Left forelimb (tissue), 1 donor: ENCODE measurements at places on chromosomes 5 and 9.

DNA sequence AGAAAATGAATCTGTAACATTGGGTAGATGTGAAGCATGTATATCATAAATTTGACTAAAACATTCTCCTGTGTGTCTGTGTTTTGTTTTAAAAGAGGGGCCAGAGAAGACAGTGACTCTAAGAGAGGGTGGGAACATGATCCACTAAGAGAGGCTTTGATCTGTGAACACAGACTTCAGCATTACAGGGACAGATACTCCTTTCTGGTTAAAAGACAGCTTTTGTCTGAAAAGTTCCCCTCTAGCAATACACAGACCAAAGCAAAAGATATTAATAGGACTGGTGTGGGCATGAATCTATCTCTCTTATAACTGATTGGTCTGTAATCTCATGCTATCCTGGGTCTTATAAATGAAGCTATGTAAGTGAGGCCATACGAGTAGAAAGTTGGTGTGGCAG lies 150.9 kb downstream of the NUDT12 start:
- DNase-seq = no peak

- DNase-seq = no peak
Measured at GRCh38 chr5:160511280-160511929, 89.8 kb downstream of the PTTG1 start.

DNA sequence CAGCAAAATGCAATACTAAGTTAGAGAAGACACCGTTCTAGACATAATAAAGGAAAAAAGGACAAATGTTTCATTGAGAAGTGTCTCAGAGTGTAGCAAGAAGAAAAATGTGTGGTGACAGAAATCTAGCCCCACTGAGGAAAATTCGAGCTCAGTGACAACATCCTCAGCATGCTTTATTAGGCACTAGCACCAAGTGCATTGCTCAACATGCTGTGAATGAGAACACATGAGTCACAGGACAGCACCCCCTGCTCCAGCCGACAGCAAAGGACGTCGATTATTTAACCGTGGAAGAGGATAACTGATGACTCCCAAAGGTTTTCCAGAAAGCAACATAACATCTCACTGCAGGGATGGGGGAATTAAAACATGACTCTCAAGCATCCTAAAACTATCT lies 182.7 kb downstream of the GNAQ start:
- no peak for DNase-seq

DNA sequence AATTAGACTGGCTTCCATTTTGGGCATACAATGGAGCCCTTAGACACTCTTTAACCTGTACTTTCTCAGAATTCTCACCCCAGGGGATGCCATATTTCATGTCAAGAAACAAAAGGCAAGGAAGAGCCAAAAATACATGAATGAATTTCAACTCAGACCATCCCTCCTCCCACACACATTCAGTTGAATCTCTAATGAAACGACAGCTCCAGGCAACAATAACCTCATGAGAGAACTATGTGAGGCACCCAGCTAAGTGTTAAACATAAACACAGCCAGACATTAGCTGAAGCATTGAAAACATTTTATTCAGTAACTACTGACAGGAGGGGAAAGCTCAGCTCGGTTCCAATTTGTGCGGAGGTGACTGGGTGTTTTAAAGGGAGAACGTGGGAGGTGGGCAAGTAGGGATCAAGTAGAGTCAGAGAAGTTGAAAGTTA lies 1359.1 kb upstream of the CDH9 start:
- DNase-seq = no peak

- no peak for DNase-seq
Measured at GRCh38 chr5:179788193-179788854, 5.5 kb upstream of the LTC4S start.

DNA sequence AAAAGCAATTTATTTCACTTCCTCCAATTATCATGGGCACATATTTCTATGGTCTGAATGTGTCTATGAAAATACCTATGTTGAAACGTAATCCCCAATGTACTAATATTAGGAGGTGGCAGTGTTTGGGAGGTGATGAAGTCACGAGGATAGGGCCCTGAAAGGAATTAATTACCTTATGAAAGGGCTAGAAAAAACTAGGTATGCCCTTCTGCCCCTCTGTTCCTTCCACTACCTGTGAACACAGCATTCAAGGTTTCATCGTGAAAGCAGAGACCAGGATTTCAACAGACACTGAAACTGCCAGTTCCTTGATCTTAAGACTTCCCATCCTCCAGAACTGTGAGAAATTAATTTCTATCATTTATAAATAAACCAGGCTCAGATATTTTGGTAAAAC lies 1037.1 kb upstream of the C9orf72 start:
- DNase-seq = no peak

GRCh38 chr9:118108971-118109370 lies 404.8 kb downstream of the TLR4 start:
- no peak for DNase-seq

DNA sequence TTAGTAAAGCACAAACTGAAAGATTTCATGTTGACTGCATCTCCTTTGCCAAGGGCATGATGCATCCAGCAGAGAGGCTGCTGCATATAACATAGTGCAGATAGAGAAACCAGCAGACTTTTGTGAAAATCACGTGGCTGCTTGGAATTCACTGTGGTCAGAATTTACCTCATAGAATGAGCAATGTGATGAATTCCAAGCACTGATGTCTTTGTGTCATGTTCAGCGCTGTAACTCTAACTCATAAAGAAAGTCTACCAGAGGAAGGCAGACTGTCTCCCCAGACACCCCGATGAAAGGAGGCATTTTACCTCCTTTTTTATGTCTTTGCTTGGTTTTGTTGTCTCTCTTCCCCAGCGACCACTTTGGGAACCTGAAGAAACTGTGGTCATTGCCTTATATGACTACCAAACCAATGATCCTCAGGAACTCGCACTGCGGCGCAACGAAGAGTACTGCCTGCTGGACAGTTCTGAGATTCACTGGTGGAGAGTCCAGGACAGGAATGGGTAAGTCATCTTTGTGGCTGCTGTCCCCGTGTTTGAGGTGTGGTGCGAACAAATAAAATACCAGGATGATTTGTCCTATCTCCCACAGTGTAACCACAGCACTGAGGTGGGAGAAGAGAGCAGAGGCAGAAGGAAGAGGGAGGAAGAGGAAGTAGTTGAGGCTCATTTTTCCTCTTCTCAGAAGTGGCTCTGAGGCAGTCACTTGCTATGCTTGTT lies 42.0 kb downstream of the ITK start:
- DNase-seq = no peak

GRCh38 chr9:90665072-90665471 lies 22.4 kb upstream of the DIRAS2 start:
- no peak for DNase-seq

GRCh38 chr5:140927228-140927573 lies 1.1 kb downstream of the PCDHAC1 start:
- no peak for DNase-seq

GRCh38 chr5:106020894-106021293 lies 1649.8 kb downstream of the EFNA5 start:
- DNase-seq = no peak

DNA sequence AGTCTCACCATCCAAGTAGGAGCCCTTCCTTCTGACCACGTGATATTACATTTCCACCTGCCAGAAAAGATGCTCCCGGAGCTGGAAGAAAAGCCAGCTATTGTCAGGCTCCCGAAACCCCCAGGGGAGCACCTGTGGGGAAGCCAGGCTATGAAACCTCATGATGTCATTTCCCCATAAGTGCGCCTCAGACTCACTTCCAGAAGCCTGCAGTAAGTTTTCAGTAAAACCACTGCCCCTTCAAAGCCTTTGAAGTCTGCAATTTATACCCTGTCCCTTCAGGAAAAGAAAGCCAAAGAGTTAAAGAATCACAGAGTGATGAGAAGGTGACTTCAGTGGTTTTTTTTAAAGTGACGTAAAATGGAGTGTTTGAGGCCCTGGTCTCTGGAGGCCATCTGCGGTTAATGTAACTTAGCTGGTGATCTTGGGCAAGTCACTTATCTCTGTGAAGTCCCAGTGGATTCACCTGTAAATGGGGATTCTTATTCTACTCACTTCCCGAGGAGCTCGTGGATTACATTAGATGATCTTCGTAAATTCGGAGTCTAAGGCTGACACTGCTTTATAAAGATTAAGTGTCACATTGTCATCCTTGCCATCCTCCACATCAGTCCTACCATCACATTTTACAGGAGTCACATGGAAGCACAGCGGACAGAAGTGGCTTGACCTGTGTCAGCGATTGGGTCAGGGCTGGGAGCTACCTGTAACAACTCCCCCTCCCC lies 2.6 kb upstream of the SEMA6A start:
- no peak for DNase-seq

- DNase-seq = no peak
Measured at GRCh38 chr9:72972636-72973035, 19.8 kb upstream of the ALDH1A1 start.

- DNase-seq = no peak
Measured at GRCh38 chr9:121319383-121319780, 50.7 kb downstream of the STOM start.

DNA sequence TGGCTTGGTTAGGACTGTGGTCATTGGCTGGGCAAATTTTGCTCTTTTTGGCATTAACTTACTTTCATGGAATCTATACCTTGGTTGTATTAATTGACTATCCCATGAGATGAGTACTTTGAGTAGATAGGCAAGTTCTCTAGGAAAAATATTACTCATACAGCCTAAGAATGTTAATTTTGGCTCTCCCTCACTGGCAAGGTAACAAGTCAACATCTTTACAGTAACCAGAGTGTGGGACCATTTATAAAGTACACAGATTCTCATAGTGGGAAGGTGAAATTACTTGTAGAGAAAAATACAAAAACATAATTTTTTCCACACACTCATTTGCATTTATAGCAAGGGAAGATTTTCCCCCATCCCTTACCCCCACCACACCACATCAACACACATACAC lies 154.6 kb upstream of the ZNF608 start:
- no peak for DNase-seq

DNA sequence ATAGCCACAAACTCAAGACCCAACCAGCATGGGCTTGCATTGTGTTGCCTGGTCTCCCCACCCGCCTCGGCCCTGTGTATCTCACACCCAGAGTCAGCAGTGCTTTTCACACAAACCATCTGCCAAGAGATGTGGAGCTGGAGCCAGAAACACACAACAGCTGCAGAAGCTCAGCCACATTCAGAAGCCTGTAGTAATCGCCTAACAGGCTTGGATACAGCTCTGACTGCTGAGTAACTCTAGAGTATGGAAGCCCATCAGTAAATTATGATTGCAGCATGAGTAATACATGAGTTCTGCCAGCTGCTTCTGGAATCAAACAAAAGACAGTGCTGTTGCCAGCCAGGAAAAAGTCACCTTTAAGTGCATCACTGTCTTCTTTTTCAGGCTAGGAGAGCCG lies 16.0 kb downstream of the TEK start:
- DNase-seq = peak; percentile 86

- DNase-seq = no peak
Measured at GRCh38 chr9:132235894-132236661, 74.2 kb downstream of the NTNG2 start.

DNA sequence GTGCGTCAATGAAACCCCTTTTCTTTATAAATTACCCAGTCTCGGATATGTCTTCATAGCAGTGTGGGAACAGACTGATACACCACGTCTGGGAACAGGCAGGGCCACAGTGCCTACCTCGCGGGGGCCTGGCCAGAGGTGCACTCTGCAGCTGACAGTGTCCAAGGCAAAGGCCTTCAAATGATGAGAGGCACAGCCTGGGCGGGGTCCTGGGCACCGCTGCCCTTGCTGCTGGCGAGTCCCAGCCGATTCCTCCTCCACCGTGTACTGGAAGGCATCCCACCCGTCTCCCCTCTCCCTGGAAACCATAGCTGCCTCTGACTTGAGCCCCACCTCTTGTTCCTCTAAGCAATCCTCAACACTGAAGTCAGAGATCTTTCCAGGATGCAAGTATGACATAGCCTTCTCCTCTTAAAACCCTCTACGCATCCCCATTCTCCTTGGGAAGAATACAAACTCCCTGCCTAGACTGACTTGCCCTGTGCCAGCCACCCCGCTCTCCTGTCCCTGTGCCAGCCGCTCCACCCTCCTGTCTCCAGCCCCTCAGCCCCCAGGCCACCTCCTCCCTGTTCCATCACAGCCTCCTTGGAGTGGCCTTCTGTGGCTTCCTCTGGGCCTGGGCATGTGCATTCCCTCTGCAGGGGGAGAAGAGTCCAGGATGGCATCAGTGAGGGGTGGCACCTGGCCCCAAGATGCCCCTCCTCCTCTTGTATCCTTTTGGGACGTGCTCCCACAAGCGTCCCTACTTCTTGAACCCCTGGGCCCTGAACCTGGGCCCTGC lies 8.1 kb upstream of the COL5A1 start:
- DNase-seq = peak; percentile 51

- no peak for DNase-seq
Measured at GRCh38 chr9:135366104-135366503, 113.5 kb upstream of the PPP1R26 start.

DNA sequence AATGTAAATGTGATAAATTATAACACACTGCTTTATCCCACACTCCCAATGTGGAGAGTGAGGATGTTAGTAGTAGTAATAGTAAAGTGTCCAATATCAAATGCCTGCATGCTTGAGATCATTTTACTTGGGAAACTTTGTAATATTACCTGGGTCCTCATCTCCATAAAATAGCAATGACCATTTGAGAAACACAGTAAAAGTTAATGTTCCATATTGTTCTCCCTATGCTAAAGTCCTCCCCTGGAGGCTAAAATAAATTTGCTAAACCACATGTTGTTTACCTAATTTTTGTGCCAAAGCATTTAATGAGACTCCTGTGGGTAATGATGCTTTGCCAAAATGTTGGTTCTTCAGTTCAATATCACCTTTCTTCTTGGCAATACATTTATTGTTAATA lies 291.2 kb downstream of the CDH10 start:
- no peak for DNase-seq

GRCh38 chr5:151926188-151926587 lies 1.5 kb upstream of the GLRA1 start:
- no peak for DNase-seq

- no peak for DNase-seq
Measured at GRCh38 chr5:84764227-84764626, 379.5 kb upstream of the EDIL3 start.

- DNase-seq = no peak
Measured at GRCh38 chr9:120668399-120668798, 45.9 kb downstream of the MEGF9 start.

- DNase-seq = no peak
Measured at GRCh38 chr5:116844015-116844414, 269.4 kb upstream of the SEMA6A start.

DNA sequence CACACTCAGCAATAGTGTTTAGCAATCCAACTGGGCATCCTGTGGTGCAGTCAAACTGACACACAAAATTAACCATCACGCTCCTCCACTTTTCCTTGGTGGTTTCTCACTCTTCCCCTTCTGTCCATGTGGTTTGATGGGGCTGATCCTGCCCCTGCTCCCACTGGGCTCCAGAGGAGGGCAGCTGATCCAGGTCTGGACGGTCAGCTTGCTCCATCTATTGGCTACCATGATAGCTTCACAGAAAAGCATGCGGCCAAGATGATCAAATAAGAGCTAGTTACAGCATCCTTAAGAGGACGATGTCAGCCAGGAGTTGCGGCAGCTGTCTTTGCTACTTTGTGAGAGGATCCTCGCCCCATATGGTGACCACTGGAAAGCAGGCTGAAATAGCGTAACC lies 29.6 kb upstream of the RANBP17 start:
- no peak for DNase-seq
